Activated CD4-positive, alpha-beta T cell treated with anti-CD3 and anti-CD28 coated beads, Interleukin-2, amount 50 U/mL, for 24 hours (primary cell): ENCODE measurements at places on chromosomes 2 and 18.

GRCh38 chr2:239951129-239951734 lies 73.9 kb downstream of the NDUFA10 start:
- no peak for DNase-seq

- no peak for DNase-seq
Measured at GRCh38 chr2:164046040-164046439, 310.2 kb upstream of the FIGN start.

DNA sequence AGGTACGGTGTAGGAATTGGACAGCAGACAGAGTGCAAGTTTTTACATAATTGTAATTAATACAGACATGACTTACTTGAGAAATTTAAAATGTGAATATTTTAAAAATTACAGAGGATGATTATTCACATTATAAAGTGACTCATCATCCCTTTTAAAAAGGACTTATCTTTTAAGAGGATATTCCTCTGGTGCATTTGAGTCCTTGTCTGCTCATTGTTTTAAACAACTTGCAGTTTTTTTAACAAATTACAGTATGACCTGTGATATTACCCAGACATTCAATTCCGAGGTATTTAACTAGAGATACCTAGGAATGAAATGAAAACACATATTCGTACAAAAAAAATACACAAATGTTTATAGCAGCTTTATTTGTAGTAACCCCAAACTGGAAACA lies 38.0 kb downstream of the SPTBN1 start:
- no peak for DNase-seq

GRCh38 chr2:39178756-39179155 lies 57.9 kb upstream of the SOS1 start:
- DNase-seq = no peak

GRCh38 chr18:58231930-58232329 lies 187.9 kb downstream of the NEDD4L start:
- DNase-seq = no peak

DNA sequence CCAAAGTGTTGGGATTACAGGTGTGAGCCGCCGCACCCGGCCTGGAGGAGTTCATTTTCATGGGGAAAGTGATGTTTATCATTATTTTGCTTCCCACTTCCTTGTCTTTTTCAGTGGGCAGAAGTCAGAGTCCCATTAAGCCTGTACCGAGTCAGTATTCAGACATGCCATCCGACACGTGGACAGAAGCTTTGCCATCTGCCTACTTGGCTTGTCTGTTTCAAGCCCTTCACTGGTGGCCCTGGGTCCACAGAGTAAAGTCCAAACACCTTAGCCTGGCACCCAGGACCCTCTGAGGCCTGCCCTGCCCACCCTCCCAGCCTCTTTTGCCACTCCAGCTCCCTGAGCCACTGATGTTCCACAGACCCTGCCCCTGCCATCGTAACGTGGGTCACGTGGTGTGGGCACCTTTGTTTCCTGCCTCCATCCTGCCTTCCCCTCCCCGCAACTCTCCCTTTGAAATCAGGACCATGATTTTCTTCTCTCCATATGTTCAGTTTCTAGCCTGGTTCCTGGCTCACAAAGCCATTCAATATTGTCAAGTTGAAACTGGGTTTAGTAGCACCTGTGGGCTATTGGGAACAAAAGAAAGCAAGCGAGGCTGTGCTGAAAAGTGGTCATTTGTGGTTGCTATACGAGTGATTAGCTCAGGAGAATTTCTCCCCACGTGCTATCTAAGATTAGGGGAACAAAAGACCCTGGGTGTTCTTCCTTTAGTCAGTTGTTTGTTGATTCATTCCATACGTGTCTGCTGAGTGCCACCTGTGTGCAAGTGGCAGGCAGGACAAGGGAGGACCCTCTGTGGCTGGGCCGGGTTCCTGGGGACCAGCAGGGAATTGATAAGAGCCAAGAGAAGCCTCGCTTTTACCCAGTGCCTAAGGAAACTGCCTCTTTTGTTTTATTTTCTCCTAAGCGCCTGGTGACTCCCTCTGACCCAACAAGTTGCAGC lies 5.1 kb upstream of the ODC1 start:
- no peak for DNase-seq

GRCh38 chr2:156695020-156695419 lies 258.8 kb downstream of the GPD2 start:
- DNase-seq = no peak
